ENCODE measurements at places on chromosomes 12 and 14.
A peak's percentile ranks its signal among the peaks of the same experiment; 100 is the strongest.

DNA sequence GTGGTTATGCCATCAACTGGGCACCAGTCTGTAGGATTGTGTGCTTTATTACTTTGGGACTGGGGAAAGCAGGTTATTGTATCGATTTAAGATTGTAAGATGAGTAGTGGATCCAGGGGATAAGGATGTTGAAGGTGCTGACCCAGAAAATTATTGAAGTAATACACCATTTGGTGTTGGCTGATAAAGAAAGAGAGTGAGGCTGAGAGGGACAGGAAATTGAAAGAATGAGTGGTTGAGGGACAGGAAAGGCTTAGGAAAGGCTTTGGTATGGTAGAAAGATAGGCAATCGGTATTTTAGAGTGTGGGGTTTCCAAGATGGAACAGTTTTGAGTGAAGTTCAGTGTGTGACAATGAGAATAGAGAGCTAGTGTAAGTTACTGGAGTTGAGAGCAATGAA, 12.3 kb downstream of the PPHLN1 start:
- no peak for ATAC-seq

- no peak for ATAC-seq
Observed at GRCh38 chr12:55516391-55516790, 24.2 kb downstream of the OR6C68 start.

GRCh38 chr12:54891717-54892478, 37.6 kb downstream of the MUCL1 start:
- ATAC-seq: no peak

GRCh38 chr14:96055065-96055752, 16.0 kb downstream of the C14orf132 start:
- ATAC-seq: no peak

DNA sequence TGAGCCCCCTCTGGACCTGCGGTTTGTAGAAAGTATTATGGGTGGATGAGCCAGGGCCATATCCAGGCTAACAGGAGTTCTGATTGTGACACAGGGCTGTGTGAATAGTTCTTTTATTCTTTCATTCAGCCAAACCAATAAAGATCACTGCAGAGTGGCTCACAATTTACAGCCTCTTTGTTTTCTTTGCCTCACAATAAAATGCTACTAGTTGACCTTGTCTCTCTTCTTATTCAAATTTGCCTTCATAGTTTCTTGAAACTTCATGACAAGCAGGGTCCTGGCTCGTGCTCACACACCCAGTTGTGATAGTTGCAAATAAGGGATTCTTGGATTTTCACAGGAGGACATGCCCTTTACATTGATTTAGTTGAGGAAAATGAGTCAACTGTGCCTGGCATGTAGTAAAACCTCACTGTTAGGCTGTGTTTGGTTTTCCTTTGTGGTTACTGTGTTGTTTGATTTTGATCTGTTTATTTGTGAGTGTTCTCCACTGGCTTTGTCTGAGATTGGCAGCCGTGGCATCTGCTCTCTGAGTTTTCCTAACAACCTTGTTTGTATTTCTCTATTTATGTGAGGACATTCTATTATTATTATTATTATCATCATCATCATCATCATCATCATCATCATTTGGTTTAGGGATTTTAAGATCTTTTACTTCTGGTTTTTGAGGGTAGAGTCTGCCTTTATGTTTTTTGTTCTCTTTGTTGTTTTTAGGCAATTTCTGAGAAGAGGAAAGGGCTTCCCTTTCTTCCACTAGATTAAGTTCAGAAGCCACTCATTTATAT, 2.7 kb upstream of the KRT6B start:
- ATAC-seq: no peak

DNA sequence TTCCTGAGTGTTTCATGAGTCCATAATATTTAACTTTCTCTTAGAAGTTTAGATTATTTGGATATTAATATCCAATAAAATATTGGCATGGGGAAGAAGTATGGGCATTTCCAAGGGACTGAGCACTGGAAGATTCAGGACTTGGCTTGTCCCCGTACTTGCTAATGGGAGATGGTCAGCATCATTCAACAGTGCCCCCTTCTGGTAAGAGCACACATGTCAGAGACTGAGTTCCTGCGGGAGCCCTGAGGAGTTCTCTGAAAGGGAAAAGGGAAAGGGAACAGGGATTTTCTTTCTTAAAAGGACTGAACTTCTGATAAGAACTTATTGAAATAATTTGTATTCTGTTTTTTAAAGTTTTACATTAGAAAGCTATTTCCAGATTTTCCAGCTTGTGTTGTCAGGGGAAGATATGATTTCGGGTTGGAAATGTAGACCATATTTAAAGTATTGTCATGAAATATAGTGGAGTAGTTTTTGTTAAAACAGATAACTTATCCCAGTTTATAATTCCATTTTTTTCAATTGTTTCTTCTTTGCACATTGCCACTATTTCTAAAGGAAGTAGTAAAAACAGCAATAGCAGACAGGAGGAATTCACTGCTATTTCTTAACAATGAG, 59.8 kb upstream of the C12orf71 start:
- ATAC-seq: peak; percentile 60

- peak; percentile 20 for ATAC-seq
Observed at GRCh38 chr14:68854421-68854820, 61.6 kb upstream of the ZFP36L1 start.

- no peak for ATAC-seq
Observed at GRCh38 chr12:101962486-101962885, 85.1 kb downstream of the DRAM1 start.

DNA sequence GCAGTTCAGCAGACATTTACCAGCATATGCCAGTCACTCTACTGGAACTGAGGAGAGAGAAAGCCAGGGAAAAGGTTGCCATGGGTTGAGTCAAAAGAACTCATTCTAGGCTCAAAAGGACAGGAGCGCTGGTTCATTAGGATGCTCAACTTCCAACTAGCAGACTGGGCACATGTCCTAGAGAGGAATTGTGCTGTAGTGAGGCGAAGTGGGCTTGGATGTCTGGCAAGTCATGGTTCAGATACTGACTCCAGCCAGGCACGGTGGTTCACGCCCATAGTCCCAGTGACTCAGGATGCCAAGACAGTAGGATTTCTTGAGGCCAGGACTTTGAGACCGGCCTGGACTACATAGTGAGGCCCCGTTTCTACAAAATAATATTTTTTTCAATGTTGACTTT, 281.5 kb downstream of the CACNA1C start:
- no peak for ATAC-seq

- no peak for ATAC-seq
Observed at GRCh38 chr12:38886064-38886463, 19.3 kb downstream of the CPNE8 start.

GRCh38 chr14:61996753-61997152, 234.5 kb downstream of the SNAPC1 start:
- no peak for ATAC-seq

GRCh38 chr12:120397824-120398540, 29.0 kb upstream of the MSI1 start:
- no peak for ATAC-seq

DNA sequence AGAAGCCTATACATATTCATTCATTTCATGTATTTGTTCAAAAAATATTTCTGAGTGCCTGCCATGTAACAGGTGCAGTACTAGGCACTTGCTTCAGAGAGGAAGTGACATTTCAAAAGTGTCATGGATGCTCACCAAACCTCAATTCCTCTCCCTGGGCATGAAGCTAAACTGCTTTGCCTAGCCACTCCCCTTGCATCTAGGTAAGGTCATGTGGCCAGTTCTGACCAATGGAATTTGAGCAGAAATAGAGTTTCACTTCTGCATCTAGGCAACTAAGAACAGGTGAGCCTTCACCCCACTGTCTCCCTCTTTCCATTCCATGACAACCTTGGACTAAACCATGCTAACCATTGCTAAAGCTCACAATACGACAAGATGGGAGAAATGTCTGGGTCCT, 27.6 kb downstream of the TC2N start:
- no peak for ATAC-seq

DNA sequence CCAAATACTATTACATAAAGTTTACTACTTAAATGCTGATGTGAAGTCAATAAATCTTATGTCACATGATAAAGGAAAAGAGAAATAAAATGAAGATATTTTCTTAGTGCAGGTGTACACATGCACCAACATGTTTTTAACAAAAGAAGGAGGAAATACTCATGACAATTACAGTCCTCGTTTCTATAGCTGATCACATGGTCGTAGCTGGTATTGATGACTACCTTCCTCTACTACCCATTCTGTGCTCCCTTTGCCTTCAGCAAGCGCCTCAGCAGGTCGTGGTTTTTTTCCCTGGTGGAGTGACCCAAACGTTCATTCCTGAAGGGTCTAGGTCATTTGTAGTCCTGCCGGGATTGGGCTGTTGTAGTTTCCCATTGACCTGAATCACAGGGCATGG, 25.4 kb upstream of the SLC10A1 start:
- no peak for ATAC-seq

- ATAC-seq: no peak
Observed at GRCh38 chr12:89877671-89878070, 169.0 kb upstream of the ATP2B1 start.

GRCh38 chr14:89616852-89617341, 199.9 kb upstream of the FOXN3 start:
- ATAC-seq: peak; percentile 10

DNA sequence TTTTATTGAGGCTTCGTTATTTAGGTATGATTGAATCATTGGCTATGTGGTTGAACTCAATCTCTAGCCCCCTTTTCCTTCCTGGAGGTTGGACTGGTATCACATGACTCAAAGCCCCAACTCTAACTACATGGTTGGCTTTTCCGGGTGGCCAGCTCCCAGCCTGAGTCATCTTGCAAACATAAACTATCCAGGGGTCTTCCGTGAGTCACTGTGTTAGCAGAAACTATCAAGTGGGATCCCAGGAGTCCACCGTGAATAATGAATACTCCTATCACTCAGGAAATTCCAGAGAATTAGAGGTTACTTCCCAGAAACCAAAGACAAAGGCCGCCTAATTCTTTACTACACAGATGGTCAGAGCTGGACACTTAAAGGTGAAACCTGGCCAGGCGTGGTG, 19.7 kb upstream of the PLEKHD1 start:
- no peak for ATAC-seq

DNA sequence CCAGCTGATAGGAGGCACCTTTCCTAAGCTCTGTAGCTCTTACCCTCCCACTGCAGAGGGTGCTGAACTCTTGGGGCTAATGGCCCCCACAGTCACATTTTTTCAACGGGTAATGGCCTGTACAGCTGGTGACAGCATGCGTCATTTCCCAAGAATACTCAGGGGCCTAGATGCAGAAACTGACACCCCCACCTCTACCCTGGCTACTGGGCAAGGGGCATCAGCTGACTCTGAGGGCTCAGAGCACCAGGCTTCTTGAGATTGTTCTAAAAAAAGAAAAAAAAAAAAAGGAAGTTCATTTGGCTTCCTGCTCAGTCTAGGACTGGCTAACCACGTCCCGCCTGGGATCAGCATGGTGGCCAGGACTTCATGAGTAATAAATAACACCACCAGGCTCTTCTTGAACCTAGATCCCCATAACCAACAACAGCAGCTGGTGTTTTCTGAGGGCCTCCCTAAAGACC, 35.2 kb downstream of the ZFP36L1 start:
- no peak for ATAC-seq

- ATAC-seq: no peak
Observed at GRCh38 chr14:104604458-104605449, at the start of gene TMEM179. TMEM179 (minus strand) TSS chr14:104604772; CDS start chr14:104604741, 31 bp downstream.

- no peak for ATAC-seq
Observed at GRCh38 chr12:69821032-69821455, 4.0 kb upstream of the MYRFL start.

- no peak for ATAC-seq
Observed at GRCh38 chr12:16037533-16037932, 126.4 kb downstream of the DERA start.

GRCh38 chr12:110622582-110622981, 8.7 kb downstream of the TCTN1 start:
- no peak for ATAC-seq

- ATAC-seq: no peak
Observed at GRCh38 chr12:49339464-49339861, 2.5 kb upstream of the C1QL4 start.

DNA sequence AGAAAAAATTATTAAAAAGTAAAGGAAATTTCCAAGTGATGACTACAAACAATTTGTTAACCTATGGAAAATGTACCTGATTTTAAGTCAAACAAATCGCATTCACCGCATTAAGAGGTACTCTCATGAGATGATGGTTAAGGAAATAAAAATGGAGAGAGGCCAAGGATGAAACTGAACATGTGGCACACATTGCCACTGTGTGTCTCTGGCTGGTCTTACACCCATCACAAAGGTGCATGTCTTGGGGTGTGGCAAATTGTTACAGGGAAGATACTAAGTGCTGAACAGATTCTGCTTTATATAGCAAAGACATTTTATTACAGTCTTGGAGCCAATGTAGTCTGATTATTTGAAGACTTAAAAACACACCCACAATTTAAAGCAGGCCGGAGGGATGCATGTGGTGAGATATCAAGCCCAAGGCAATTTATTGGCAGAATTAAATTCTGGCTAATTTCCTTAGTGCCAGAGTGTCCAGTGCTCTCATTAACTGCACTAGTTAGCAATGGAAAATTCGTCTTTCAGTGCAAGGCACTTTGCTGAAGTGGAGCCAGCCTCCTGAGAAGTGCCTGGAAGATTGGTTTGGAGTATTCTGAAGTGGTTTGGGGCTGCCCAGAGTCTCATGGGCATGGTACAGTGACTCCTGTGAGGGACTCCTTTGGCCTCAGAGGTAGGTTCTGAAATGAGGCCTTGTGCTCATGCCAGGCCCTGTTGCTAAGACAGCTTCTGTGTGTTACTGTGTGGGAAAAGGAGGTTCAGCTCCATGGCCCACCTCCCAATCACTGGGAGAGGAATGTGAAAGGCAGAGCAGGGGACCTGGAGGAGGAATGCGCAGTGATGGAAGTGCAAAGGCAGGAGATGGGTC, 166.9 kb downstream of the BRMS1L start:
- no peak for ATAC-seq

DNA sequence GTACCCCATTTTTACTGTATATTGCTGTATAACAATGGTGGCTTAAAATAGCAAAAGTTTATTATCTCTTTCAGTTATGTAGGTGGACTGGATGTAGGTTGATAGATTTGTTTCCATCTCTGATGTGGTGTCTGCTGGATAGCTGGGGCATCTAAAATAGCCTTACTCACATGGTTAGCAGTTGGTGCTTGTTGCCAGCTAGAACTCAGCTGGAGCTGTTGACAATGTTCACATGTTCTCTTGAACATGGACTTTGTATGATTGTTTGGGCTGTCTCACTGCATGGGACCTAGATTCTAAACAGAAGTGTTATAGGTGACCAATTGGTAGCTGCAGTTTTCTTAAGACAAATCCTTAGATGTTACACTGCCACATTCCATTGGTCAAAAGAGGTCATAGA, 126.9 kb downstream of the GPHN start:
- ATAC-seq: no peak

DNA sequence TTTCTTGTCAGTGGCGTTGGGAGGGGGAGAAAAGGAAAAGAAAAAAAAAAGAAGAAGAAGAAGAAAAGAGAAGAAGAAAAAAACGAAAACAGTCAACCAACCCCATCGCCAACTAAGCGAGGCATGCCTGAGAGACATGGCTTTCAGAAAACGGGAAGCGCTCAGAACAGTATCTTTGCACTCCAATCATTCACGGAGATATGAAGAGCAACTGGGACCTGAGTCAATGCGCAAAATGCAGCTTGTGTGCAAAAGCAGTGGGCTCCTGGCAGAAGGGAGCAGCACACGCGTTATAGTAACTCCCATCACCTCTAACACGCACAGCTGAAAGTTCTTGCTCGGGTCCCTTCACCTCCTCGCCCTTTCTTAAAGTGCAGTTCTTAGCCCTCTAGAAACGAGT, 1.9 kb downstream of the ASCL1 start:
- no peak for ATAC-seq
